ENCODE measurements at places on chromosomes 1 and 21.

GRCh38 chr1:81458186-81458585, 342.5 kb upstream of the ADGRL2 start:
- DNase-seq: no peak

- DNase-seq: no peak
These were observed 1888.6 kb downstream of the MRPL39 start for GRCh38 chr21:23718446-23719285.

- DNase-seq: no peak
These were observed 167.3 kb downstream of the PBX1 start for GRCh38 chr1:164726235-164726634.

- DNase-seq: no peak
These were observed 161.5 kb downstream of the ADSS2 start for GRCh38 chr1:244289991-244290785.

DNA sequence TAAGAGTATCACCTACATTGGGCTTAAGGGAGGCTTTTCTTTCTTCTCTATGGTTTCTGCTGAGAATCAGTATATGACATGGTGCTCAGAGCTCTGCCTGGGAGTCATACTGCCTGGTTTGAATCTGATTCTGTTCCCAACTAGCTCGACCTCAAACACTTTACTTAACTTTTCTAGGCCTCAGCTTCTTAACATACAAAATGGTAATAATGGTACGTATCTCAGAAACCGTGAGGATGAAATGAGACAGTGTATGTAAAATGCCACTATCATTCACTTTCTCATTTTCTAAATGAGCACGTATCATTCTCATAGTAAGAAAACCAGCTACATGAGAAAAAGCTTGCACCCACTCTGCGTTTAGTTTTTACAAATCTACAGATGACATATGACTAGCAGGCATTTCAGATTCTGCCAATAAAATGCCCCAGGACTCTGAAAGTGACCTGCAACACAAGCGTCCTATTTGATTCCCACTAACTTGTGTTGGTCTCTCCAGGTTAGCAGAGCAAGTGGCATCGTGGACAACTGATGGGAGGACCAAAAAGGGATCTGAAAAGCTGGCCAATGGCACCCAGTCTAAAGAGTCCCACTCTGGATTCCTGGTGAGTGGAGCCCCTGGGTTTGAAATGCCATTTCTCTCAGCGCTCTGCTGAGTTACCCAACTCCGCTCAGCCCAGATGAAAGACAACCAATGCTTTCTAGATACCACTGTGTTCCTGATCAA, 6.1 kb downstream of the CTNNBIP1 start:
- DNase-seq: no peak
